ENCODE measurements at places on chromosomes 2 and 18.
A peak's percentile ranks its signal among the peaks of the same experiment; 100 is the strongest.

GRCh38 chr2:20207051-20207450, 17.9 kb downstream of the SDC1 start:
- DNase-seq = no peak

- DNase-seq = peak; percentile 8
Measured at GRCh38 chr2:233711312-233712008, 1.2 kb upstream of the UGT1A5 start.

DNA sequence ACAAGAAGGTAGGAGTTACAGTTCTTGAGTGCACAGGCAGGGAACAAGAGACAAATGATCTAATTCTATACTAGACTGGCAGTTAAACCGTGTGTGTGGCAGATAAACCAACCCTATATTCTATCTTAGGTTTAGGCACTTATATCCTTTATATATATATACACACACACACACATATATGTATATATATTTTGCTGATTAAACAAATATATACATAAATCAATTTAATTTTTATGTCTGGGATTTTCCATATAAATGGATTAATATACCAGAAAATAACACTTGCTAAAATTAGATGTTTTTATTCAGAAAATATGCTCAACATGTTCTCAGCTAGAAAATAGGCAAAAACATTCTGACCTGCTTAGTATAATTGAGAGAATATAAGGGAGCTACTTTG, 887.9 kb upstream of the KLHL29 start:
- no peak for DNase-seq

- DNase-seq = no peak
Measured at GRCh38 chr2:217103752-217104545, 244.1 kb upstream of the TNP1 start.

DNA sequence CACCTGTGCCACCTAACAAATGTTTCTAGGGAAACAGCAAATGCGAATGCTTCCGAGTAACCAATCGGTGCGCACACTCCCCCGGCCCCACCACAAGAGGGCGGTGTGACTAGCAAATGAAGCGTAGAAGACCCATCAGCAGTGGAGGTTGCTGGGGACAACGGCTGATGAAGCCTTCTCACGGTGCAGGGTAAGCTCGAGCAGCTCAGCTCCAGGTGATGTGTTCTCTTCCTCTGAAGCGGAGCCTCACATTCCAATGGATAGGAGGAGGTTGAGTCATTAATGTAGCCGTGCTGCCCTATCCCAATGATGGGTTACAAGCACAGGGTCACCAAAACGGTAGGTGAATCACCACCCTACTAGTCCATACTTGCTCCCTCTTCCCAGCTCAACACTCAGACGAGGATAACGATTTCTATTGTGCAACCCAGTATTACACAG, 127.6 kb upstream of the TWIST2 start:
- DNase-seq = peak; percentile 16

DNA sequence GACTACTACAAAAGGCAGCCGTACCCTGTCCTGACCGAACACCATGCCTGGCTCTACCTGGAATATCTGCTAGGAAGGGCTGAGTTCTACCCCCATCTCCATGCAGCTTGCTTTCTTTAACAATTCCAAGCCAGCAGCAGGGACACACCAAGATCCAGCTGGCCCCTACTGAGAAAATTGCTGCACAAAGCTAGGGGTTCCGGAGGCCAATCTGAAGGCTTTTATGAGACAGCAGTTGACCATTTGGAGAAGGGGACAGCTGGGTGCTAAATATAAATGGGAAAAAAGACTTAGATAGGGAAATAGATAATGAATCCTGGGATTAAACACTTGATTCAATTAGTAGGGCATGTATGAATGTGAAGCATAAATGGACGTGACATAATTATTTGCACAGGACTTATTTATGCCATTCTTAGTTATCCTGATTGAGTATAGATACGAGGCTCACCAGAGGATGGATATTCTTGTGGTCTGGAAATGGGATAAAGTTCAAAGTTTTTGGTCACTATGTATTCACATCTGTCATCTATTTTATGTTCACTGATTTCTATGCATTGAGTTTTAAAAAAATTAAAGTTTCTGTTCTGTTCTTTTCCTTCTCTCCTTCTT, 204.0 kb downstream of the ZNF521 start:
- no peak for DNase-seq

DNA sequence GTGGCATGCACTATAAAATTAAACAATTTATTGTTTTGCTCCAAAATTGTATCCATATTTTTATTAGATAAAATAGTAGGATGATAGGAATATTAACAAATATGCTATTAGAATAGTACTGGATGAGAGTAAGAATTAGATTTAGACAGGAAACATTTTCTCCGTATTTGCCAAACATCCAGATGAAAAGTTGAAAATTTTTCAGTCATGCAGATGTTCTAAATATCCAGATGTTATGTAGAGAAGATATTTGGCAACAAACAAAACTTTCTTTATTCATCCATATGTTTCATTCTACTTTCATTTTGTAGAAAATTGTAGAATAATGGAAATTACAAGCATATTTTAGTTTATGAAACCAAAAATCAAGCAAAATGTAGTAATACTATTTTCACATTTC, 45.2 kb upstream of the NEUROD1 start:
- no peak for DNase-seq

DNA sequence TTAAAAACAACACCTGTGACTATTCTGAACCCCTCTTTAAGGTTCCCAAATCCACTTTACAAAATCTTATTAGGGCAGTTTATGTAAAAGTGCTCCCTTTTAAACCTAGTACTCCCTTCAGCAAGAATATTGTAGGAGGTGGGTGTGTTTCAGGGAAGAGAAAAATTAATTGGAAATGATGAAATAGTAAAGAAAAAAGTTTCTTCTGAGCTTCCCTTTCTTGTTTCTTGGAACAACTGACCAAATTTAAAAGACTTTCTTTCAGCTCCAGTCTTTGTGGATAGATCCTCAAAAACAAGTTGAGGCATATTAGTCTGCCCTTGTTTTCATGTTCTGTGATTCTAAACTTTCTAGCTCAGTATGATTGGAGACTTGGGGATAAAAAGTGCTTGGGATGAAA, 3.0 kb downstream of the VWA3B start:
- DNase-seq = no peak

- no peak for DNase-seq
Measured at GRCh38 chr2:236052926-236053821, 115.0 kb downstream of the GBX2 start.

All from T-helper 2 cell (primary cell).